IMR-90 (cell line): ENCODE measurements at places on chromosomes 4 and X. TPM values are rescaled to one million over a fixed set of nuclear protein-coding genes. Genes with fewer than 3 reads are reported as not detected.

PFKFB1 gene
- total RNA-seq, result under 0.01 TPM in 1 of 2 replicates, not detected in the other

TMEM150C gene
- under 0.01 and 0.36 TPM in 2 replicates for total RNA-seq

ANOS1 gene
- under 0.01 TPM in 2 replicates for total RNA-seq

HMX1 gene
- not detected in 2 replicates for total RNA-seq

SCRG1 gene
- under 0.01 TPM in 2 replicates for total RNA-seq

MND1 gene
- total RNA-seq, result 0.36 and 3.3 TPM in 2 replicates

H2BW2 gene
- total RNA-seq, result not detected in 2 replicates

REELD1 gene
- total RNA-seq, result not detected in 2 replicates

TBC1D9 gene
- 15.2 and 16.9 TPM in 2 replicates for total RNA-seq

ZXDA gene
- 3.4 and 3.6 TPM in 2 replicates for total RNA-seq

SH2D1A gene
- total RNA-seq, result not detected in 2 replicates

VCX3A gene
- total RNA-seq, result not detected in 2 replicates

GATA1 gene
- total RNA-seq, result not detected in 2 replicates

SUPT20HL2 gene
- not detected in 2 replicates for total RNA-seq

NCAPG gene
- total RNA-seq, result 26.7 and 41.7 TPM in 2 replicates

CENPVL1 gene
- not detected in 2 replicates for total RNA-seq

ARL13A gene
- total RNA-seq, result not detected in 2 replicates

MPP1 gene
- total RNA-seq, result 36.4 and 43.0 TPM in 2 replicates

FABP2 gene
- not detected in 2 replicates for total RNA-seq

EDA gene
- under 0.01 TPM in 2 replicates for total RNA-seq

IL3RA gene
- not detected in 2 replicates for total RNA-seq

MAGEC2 gene
- total RNA-seq, result not detected in 2 replicates

CASK gene
- 17.7 and 21.9 TPM in 2 replicates for total RNA-seq

IL15 gene
- 5.2 and 5.8 TPM in 2 replicates for total RNA-seq

HSFX2 gene
- not detected in 2 replicates for total RNA-seq

MAPK10 gene
- 6.4 and 6.5 TPM in 2 replicates for total RNA-seq

DUSP9 gene
- under 0.01 TPM in 2 replicates for total RNA-seq

MAOA gene
- 0.36 and 0.56 TPM in 2 replicates for total RNA-seq

CYSLTR1 gene
- total RNA-seq, result not detected in 2 replicates

RTL5 gene
- 0.56 and 0.90 TPM in 2 replicates for total RNA-seq

DLG3 gene
- 18.9 and 27.1 TPM in 2 replicates for total RNA-seq
